ENCODE measurements at places on chromosomes 1 and 21.

- no peak for DNase-seq
These were observed 96.7 kb upstream of the SLC44A3 start for GRCh38 chr1:94723463-94723862.

DNA sequence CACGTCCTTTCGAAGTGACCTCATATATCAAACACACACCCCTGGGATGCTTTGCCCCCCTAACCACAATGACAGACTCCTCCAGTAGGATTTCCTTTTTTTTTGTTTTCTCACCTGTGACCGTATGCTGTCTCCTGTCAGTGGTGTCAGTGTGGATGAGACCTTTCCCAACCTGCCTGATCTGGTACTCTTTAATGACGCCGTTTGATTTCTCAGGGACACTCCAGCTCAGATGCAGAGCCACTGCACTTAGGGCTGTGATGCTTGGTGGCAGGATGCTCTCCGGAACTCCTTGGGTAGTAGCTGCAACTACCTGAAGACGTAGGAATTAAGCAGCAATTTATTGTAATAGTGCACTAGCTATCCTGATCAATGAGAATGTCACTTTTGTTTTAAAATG lies 212.6 kb downstream of the KCTD3 start:
- no peak for DNase-seq

- no peak for DNase-seq
These were observed 26.3 kb upstream of the FCGR2A start for GRCh38 chr1:161478985-161479384.

GRCh38 chr1:41496080-41497055 lies 11.9 kb upstream of the EDN2 start:
- DNase-seq, result no peak

DNA sequence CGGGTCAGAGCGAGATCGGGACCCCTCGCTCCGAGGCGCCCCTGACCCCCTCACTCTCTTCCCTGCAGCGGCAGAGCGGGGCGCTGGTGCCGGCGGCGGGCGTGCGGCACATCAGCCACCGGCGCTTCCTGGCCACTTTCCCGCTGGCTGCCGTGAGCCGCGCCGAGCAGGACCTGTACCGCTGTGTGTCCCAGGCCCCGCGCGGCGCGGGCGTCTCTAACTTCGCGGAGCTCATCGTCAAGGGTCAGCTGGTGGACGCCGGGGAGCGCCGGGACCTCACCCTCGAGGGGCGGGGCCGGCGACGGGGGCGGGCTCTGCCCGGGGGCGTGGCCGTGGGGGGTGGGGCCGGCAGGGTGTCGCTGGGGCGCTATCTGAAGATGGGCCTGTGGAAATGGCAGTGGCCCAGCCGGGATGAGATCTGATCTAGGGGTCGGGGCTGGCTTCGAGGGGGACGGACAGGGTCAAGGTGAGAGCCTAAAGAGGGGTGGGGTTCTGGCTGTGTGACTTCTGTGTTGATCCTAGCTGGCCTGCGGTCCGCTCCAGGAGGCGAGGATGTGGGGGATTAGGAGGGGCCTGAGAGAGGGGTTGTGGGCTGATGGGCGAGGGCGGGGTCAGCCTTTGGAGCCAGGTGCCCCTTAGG lies 23.6 kb downstream of the PTPRU start:
- DNase-seq, result peak; percentile 11

DNA sequence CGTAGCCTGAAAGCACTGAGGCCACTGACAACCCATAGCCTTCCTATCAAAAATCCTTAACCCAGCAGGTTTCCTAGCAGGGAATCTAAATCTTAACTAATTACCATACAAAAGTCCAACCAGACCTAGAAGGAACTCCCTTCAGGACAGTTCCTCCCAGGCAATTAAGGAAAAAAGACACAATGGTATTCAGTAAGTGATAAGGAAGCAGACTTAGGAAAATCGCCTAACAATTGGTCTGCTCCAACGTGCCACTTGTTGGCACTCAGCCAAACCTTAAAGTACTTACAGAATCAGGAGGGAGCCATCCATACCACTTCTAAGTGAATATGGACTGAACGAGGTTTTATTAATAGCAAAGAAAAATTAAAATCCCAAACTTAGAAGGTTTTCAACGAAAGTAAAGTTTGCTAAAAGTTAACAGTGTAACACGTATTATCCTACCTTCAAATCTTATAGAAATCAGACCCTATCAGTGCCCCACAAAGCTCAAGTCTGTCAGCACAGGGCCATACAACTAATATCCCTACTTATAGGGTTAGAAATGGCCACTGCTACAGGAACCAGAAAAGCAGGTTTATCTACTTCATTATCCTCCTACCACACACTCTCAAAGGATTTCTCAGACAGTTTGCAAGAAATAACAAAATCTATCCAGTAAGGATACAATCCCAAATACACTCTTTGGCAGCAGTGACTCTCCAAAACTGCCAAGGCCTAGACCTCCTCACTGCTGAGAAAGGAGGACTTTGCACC lies 29.0 kb downstream of the SPATA6 start:
- no peak for DNase-seq

Data from CD8-positive, alpha-beta memory T cell (primary cell).